ENCODE measurements at places on chromosomes 16 and 17.

DNA sequence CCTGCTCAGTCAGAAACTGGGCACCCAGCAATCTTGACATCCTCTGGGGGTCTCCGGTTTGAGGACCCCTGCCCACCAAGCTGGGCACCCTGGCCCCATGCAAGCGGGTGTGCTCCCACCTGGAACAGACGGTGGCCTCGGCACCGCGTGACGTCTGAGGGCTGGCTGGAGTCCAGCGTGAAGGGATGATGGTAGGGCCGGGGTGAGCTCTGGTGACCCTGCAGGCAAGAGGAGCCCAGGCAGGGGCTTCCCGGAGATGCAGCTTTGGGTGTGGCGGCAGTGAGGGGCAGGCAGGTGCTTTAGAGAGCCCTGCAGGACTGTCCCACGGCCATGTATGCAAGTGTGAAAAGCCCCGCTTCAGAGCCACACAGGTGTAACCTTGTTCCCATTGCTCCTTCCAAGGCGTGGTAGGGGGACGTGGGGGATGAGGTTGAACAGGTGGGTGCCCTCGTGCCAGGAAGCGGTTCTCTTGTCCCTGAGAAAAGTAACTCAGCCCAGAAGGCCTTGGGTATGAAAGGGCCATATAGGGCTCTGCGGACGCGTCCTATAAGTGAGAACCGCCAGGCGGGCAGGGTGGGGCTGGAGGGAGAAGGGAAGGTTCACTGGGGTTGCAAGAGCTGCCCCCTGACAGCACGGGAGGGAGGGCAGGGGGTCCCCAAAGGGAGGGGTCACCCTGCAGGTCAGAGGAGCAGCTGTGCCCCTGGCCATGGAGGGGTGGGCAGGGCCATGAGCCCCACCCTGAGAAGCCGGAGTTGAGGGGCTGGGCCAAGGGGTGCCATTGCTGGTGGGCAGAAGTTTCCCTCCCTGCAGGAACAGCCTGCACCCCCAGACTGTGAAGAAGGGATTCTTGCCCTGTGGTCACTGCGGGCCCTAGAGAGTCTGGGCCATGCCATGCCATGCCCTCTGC is 9.2 kb downstream of the RGS11 start:
- DNase-seq = no peak

DNA sequence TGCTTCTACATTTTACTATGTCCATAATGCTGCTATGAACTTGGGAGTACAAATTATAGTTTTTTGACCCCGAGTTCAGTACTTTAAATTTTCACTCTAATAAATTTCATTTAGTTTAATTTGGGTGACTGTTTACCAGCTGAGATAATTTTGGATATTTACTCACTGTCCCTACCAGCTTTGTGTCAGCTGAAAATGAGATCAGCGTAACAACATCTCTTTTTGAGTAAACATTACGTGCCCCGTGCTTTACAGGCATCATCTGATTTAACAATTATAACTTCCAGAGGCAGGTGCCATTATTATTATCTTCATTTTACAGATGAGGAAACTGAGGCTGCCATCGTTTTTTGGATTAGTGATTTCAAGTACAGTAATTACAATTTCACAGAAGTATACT is 15.0 kb downstream of the GFOD2 start:
- no peak for DNase-seq

DNA sequence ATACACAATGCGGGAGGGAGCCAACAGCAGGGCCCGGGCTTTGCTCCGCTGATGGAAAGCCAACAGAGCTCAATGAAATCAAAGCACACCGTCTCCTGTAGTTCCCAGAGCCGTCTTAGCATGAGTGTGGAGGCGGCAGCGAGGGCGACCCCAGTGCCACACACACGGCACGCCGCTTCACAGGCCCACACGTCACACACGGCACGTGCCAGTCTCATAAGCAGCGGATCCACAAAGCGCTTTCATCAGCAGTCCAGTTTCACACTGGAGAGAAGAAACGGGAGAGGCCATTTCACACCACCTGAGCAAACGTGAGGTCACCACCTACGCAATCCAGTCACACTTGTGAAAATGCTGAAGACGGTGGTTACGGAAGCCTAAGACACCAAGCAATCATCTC is 34.8 kb downstream of the CYB5D2 start:
- DNase-seq = no peak

DNA sequence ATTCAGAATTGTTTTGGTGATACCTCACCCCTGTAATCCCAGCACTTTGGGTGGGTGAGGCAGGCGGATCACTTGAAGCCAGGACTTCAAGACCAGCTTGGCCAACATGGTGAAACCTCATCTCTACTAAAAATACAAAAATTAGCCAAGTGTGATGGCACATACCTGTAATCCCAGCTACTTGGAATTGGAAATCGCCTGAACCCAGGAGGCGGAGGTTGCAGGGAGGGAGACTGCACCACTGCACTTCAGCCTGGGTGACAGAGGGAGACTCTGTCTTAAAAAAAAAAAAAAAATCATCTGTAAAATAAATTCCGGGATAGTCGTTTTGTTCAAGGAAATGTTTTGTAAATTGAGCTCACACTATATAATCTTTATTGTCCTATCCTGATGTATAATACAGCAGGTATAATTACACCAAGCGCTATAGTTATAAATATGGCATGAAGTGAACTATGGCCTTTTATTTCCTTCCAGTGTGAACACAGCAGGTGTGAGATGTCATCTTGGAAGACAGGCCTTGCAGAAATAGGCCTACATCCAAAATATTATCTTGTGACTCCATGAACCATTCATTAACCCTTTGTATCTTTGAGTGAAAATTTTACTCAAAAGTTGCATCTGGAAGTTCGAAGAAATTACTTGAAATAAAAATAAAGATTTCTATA is 25.4 kb downstream of the PLA2G10 start:
- no peak for DNase-seq

DNA sequence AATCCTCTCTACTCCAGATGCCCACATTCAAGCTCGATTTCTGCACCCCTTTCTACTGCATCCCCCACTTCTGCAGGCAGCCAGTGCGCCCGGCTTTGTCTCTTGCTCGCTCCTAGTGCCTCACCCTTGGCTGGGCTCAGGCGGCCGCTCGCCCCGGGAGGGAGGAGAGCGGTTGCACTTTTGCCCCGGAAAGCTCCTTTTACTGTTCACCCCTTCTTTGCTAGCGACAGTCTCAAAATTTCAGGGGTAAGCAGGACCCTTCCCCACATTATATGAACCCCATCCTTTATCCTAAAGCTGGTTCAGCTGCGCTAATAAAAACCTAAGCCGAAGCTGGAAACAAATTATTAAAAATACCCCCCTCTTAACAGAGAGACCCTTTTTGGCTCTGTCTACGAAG is 1.0 kb downstream of the HOXB5 start:
- no peak for DNase-seq

- DNase-seq = no peak
Observed at GRCh38 chr16:80517846-80518245, 22.9 kb upstream of the DYNLRB2 start.

DNA sequence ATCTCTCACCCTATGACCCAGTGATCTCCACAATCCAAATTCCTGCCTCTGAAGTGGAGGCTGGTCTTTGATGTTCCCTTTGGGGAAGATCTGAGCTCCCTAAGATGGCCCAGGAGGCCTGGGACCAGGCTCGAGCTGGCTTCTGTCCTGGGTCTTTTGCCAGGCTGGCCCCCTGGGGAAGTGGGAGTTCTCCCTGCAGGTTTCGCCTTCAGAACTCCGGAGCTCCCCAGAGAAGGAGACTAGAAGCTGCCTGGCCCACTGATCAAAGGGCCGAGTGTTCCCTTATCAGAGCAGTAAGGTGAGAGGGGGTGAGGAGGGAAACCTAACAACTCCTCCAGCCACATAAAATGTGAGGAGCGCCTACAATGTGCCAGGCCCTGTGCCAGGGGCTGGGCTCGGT is 147.1 kb downstream of the IRF8 start:
- DNase-seq = no peak

GRCh38 chr17:38632334-38632733 is 26.6 kb upstream of the SRCIN1 start:
- no peak for DNase-seq

GRCh38 chr17:39818358-39819000 is 45.6 kb downstream of the IKZF3 start:
- no peak for DNase-seq

DNA sequence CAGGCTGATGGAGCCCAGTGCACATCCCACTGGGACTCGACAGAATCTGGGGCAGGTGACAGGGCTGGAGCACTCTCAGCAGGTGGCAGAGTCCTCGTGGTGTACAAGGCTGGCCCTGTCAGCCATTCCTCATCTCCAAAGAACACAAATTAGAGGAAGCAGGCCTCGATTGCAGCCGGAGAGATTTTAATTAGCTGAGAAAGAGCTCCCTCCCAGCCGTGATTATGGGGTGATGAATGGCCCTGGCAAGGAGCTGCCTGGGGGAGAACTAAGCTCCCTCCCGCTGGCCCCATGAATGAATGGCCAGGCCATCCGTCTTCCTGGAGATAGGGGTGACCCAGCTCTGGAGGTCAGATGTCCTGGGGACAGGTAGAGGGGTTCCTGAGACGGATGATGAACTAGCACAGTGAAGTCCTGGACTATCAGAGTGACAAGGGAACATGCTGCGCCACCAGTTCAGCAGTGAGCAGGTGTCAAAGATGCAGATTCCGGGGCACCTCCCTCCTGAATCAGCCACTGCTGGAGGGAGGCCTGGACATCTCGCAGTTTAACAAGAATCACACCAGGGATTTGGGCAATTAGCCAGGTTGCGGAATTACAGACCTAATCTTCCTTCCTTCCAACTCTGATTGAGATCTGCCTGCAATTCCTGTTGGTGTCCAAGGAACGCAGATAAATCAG is 35.5 kb downstream of the PIMREG start:
- DNase-seq = no peak

- DNase-seq = no peak
Observed at GRCh38 chr17:74957935-74958740, 14.4 kb downstream of the HID1 start.

GRCh38 chr16:28835864-28836760 is 10.0 kb downstream of the TUFM start:
- DNase-seq = no peak

DNA sequence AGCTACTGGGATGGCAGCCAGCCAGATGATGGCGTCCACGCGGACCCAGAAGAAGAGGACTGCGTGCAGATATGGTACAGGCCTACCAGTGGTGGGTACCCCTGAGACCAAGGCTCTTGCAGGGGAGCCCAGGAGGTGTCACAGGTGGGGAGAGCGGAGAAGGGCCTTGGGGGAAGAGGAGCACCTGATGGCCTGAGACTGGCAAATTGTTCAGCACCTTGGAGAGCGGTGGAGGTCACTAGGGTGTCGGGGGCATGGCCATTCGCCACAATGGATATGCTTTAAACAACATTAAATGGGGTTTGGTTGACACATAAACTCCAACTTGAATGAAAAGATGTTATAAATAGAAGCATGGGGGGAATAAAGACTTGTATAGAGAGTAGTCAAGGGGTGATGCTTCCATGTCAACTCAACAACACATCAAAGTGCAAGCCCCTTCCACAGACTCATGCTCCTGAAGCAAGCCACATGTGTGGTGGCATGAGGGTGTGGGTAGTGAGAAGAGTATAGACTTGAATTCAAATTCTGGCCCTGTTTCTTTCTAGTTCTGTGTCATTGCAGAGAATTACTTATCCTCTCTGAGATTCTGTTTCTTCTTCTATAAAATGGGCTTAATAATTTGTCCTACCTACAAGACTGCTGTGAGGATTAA is 22.2 kb downstream of the CLEC19A start:
- no peak for DNase-seq

DNA sequence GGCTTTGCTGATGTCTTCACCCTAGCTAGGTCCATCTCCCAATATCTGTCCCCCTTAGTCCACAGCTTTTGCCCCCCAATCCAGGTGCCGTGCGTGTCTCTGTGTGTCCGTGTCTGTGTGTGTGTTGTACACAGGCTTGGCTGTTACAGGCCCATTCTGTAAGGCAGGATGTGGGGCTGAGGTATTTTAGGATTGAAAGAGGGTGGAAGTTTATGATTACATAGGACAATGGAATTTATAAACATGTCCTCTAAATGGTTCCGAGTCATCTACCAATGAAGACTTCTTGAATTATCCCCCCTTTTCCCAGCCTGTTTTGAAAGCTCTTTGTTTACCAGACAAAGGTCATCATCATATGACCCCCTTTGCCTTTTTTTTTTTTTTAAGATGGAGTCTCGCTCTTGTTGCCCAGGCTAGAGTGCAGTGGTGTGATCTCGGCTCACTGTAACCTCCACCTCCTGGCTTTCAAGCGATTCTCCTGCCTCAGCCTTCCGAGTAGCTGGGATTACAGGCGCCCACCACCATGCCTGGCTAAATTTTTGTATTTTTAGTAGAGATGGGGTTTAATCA is 21.9 kb downstream of the ACE start:
- peak; percentile 49 for DNase-seq

DNA sequence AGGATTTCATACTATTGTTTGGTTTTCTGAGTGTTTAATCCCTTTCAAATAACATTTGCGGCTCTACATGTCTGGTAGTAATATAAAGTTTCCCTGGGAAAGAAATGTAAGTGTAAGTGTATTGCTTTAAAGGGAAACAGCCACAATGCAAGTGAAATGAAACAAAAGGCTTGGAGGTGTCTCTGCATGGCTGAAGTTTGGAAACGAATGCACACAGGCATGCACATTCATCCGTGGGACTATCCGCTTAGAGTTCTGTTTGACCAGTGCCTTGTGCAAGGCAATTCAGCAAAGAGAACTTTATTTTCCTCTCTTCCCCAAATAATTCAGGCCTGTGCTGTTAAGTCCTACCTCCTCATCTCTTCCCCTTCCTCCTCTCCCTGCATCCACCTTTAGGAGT is 56.1 kb upstream of the MRTFB start:
- DNase-seq = no peak

GRCh38 chr17:83081684-83082201 is 2.3 kb downstream of the METRNL start:
- DNase-seq = peak; percentile 52

- no peak for DNase-seq
Observed at GRCh38 chr17:63961355-63962212, 11.1 kb downstream of the SCN4A start.

GRCh38 chr16:3180445-3180878 is 7.5 kb upstream of the OR1F1 start:
- DNase-seq = no peak

All from GM04504 (cell line).